ENCODE measurements at places on chromosomes 2 and 18.

- no peak for DNase-seq
Observed at GRCh38 chr2:182349268-182349667, 77.6 kb downstream of the PDE1A start.

- DNase-seq: no peak
Observed at GRCh38 chr18:33836564-33836963, 258.5 kb downstream of the ASXL3 start.

DNA sequence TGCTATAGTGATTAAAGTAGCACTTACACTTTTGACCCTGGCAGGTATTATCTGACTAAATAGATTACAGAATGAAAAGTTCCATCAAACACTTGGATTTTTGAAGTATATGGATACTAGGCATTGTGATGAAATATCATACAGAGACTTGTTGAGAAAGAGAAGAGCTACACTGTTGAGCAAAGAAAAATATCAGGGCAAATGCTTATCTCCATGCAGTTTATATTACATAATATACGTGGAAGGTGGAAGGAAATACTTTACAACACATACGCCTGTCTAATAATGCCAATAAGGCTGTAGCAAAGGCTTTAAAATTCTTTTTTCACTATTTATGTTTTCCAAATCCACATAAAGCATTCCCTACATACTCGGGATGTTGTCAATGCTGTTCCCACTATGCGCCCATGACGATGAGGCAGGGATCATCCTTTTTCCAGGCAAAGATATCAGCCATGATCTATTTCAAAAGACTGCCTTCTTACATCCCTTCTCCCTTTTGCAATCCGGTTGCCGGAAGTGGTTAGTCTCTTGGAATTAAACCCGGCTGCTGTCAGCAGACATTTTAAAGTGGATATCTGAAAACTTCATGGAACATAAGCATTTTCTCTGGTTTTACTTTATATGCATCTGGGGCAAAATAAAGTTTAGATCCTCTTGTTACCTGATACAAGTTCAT, 92.6 kb upstream of the ITGA4 start:
- no peak for DNase-seq

GRCh38 chr18:79123948-79124347, 54.8 kb downstream of the ATP9B start:
- no peak for DNase-seq

DNA sequence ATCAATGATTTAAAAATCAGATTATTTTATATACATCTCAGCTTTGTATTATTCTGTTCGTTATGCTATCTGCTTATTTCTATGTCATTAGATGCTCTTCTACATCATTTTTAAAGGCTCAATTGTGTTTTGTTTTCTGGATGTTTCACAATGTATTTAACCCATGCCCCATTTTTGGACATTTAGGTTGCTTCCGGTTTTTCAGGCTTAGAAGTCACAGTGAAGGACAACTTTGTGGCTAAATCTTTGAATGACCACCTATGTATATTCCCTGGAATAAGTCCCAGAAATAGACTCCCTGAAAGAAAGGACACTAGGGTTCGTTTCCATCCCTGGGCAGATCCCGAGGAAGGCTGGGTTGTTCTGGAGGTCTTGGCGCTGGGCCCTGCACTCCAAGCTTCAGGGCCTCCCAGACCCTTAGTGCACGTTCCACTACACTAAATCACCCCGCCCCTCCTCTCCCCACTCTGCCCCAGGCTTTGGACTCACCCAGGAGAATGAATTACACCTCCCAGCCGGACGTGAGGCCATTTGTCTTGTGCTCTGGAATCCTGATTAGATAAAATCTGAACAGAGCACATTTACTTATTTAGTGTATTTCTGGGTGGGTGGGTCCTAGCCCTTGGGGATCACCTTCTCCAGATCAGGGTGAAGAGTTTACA, 188.2 kb downstream of the ZFP36L2 start:
- no peak for DNase-seq

DNA sequence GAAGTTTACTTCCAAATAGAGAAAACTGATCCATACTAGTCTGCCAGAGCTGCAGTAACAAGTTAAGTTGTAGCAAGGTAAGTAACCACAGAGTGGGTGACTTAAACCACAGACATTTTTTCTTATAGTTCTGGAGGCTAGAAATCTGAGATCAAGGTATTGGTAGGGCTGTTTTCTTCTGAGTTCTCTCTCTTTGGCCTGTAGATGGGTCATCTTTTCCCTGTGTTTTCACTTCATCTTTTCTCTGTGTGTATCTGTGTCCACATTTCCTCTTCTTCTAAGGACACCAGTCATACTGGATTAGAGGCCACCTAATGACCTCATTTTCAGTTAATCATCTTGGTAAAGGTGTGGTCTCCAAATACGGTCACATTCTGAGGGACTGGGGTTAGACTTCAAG, 142.9 kb upstream of the MEX3C start:
- DNase-seq: no peak

DNA sequence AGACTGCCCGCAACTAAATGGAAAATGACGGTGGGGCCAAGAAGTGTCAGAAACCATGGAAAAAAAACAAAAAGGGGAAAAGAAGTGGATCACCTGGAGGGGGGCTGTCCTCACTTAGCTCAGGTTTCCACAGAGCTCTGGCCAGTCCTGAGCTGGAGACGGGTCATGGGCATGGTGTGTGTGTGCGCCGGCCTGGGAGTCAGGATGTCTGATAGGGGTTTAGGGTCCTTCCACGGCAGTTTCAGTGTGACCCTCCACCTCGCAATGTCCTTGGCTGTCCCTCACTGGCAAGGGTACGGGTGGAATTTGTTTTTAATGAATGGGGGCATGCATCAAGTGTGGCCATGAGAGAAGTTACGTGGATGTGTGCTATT, 133.2 kb upstream of the MEIS1 start:
- no peak for DNase-seq

GRCh38 chr18:1668279-1668678, 763.6 kb downstream of the ADCYAP1 start:
- no peak for DNase-seq

DNA sequence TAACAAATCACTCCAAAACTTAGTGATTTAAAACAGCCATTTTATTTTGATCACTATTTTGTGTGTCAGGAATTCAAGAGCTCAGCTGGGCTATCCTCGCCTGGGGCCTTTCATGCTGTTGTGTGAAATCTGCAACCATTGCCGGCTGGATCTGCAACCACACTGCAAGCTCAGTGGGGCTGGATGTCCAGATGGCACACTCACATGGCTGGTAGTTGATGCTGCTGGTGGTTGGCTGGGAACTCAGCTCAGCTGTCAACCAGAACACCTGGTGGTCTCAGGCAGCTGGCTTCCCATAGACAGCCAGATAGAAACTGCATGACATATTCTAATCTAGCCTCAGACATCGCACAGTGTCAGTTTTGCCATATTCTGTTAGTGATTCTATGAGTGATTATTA, 30.6 kb upstream of the AP1S3 start:
- no peak for DNase-seq

DNA sequence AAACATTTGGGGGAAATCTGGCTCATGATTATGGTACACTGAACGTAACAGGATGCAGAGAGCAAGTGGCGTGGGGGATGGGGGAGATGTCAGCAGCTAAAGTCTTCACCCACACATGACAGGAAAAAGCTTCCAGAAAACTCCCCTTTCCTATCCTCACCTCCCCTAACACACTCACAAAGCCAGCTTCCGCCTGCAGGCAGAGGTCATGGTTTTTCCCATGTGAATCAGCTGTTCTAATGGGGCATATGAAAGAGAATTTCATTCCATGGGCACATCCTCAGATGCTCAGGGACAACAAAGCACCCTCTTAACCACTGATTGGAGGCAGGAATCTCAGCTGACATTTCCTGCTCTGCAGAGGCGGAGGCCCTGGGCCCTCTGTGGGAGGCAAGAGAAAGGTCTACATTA, 129.1 kb downstream of the TSN start:
- no peak for DNase-seq

DNA sequence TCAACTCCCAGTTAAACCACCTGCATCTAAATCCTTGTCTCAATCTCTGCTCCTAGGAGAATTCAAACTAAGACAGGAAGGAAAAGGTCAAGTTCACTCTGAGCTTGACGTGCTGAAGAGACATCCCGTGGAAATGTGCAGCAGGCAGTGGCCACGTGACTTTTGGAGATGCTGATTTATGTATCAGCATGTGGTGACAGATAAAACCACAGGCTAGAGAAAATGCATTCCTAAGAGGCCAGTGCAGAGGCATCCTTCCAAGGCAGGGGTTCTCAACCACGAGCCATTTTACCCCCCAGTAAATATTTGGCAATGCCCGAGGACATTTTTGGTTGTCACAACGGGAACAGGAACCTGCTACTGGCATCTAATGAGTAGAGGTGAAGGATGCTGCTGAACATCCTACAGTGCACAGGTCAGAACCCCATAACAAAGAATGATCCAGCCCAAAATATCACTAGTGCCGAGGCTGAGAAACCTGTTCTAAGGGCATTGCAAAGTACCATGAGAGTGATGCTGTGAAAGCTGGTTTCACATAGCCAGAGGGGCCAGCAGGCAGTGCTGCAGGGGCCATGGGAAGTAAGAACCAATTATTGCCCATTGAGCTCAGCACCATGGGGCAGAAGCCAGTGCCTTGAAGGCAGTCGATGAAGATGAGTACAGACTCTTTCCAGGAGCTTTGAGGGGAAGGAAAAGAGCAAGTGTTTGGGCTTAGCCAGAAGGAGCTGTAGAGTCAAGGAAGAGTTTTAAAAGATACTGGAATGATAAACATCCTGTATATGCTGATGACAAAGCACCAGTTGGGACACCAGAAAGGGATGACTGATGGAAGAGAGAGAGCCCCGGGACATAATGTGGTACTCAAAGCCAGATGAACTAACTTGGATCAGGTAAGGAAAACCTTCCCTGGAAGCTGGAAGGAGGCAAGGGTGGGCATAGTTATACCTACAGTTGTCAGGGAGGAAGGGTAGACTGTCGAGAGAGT, 174.6 kb downstream of the HAUS1 start:
- no peak for DNase-seq

DNA sequence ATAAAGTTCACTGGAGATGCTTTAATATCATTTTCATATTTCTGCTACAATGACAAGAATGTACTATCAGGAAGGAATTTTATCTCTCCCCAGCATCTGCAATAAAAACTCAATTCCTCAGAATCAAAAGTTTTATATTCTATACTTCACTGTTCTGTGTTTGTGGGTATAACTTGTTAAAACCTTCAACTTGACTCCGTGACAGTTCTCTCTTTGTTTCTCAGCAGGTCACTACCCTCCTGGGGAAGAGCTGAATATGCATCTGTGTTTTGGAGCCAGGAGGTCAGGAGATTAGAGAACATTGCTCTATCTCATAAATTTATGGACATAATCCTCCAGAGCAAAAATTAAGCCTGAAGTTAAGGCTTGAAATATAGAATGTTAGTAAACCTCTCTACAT, 411.4 kb downstream of the TRIB2 start:
- DNase-seq: no peak

- no peak for DNase-seq
Observed at GRCh38 chr18:62341473-62341872, 16.4 kb downstream of the TNFRSF11A start.

DNA sequence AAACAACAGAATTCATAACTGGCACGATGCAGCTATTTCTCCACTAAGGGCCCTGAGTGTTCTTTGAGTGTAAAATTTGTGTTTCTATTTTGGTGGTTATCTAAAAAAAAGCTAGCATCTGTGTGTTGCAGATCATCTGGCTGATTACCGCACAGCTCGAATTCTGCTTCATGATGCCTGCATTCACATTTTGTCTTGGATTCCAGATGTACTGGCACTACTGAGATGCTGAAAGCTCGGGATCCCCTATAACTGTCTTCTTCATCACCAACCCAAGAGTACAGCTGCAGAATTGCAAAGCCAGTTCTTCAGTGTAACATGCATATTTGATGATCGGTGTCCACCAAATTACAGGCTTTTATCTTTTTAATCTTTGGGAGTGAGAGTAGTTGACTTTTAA, 51.6 kb upstream of the ZNF532 start:
- no peak for DNase-seq

DNA sequence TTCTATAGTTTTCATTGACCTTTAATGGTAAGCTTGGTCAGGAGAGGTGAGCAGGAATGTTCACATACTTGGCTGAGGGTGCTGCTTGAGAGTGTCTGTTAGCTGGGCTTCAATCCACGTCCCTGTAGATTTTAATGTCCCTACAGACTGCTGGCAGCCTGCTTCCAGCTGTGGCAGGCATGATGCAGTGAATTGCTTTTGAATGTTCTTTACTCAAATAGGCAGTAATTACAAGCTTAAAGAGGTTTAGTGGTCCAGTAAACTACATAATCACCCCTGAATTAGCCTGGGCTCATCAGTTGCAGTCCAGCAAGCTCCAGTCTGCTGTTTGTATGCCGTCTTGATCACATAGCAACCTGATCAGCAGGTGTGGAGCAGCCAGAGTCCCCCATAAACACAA, 102.1 kb downstream of the MEIS1 start:
- no peak for DNase-seq

- no peak for DNase-seq
Observed at GRCh38 chr18:59101830-59102414, 37.8 kb upstream of the SEC11C start.

- DNase-seq: no peak
Observed at GRCh38 chr18:12053289-12053688, 40.4 kb upstream of the ANKRD62 start.

DNA sequence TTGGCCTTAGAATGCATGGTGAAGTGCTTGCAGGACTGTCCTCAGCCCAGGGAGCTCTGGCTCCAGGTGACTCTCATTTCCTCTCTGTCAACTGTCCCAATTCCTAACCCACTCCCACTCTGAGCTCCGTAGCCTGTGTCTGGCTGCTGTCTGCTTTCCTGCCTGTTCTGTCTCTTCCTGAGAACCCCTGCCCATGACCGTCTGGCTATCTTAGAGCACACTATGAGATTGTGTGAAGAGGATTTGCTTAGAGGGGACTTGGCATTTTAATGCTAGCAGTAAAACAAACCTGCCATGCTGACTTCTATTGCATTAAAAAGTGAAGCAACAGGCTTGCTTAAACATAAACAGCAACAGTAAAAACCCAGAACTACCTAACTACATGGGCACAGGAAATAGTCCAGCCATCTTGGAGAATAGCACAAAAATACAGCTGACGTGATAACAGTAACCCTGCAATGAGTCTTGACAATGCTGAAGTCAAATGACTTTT, 234.7 kb downstream of the PRKCE start:
- no peak for DNase-seq

GRCh38 chr2:88897715-88898114, 206.2 kb downstream of the RPIA start:
- no peak for DNase-seq

GRCh38 chr2:134739879-134740301, 21.1 kb upstream of the TMEM163 start:
- DNase-seq: peak; percentile 74

DNA sequence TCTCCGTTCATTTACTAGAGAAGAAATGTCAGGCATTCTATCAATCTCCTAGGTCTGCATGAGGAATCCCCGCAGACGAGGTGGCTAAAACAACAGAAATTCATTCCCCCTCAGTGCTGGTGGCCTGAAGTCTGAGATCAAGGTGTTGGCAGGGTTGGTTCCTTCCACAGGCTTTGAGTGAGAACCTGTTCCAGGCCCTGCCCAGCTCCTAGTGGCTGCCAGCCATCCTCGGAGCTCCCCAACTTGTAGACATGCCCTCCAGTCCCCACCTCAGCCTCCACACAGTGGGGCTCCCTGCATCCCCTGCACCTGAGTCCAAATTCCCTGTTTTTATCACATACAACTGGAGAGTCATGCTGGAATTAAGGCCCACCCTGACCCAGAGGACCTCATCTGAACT, 145.3 kb upstream of the ALKAL2 start:
- no peak for DNase-seq

Data from CD4-positive, alpha-beta T cell treated with Interferon gamma for 1 hour (primary cell).